ENCODE measurements at places on chromosomes 4 and X. TPM values are rescaled to one million over a fixed set of nuclear protein-coding genes. Genes with fewer than 3 reads are reported as not detected.

DNA sequence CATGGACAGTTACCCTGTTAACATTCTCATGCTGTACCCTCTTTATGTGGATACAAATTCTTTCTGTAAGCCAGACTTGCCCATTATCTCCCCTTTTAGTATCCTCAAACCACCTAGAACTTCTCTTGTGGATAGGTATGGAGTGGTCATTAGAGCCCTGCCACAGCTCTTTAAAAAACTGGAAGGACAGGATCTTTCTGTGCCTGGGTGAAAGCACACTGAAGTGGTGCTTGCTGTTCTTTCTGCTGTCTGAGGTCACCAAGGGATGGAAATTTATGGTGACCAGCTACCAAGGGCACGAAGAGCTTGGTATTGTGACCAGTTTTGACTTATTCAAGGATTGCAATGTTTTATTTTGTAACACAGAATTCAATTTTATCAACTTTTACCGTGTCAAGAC is 344.2 kb downstream of the CBLL2 start:
- no peak for DNase-seq

GRCh38 chr4:121668368-121669162 is 28.2 kb downstream of the ANXA5 start:
- no peak for DNase-seq

GRCh38 chrX:100720301-100720700 is 11.6 kb downstream of the SYTL4 start:
- DNase-seq = no peak

GRCh38 chr4:28921886-28922285 is 1798.3 kb upstream of the PCDH7 start:
- no peak for DNase-seq

GRCh38 chr4:76754439-76754838 is 143.5 kb downstream of the SOWAHB start:
- DNase-seq = no peak

DNA sequence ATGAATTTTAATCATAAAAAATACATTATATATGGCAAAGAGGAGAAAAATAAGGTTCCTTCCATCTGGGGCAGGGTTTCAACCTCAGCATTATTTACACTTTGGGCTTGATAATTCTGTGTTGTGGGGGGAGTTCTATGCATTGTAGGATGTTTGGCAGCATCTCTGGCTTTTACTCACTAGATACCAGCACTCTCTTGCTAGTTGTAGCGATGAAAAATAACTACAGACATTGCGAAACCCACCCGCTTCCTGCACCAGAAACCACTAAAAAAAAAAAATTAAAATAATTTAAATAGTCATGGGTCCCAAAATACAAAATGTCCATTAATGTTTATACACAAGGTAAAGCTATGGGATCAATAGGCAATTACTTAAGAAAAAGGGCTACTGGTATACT is 52.7 kb downstream of the PPP3CA start:
- DNase-seq = no peak

- DNase-seq = no peak
Measured at GRCh38 chrX:1870421-1870820, 255.6 kb downstream of the ASMT start.

DNA sequence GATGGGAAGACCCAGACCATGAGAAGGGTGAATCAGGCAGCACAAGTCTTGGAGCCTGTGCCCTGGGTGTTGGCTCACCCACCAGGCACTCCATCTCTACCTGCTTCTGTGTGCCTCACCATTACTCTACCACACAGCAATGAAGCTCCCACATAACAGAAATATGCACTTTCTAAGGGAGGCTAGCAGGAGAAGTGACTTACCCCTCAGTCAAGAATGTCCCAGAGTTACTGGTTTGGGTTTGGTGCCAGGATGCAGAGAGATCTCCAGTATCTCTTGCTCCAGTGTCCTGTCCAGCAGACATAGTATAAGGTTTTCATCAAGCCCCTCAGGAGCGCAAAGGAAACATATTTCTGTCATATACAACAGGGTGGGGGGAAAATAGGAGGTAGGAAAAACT is 11.3 kb upstream of the RAB40A start:
- no peak for DNase-seq

GRCh38 chr4:48047896-48048295 is 31.3 kb downstream of the NIPAL1 start:
- no peak for DNase-seq

DNA sequence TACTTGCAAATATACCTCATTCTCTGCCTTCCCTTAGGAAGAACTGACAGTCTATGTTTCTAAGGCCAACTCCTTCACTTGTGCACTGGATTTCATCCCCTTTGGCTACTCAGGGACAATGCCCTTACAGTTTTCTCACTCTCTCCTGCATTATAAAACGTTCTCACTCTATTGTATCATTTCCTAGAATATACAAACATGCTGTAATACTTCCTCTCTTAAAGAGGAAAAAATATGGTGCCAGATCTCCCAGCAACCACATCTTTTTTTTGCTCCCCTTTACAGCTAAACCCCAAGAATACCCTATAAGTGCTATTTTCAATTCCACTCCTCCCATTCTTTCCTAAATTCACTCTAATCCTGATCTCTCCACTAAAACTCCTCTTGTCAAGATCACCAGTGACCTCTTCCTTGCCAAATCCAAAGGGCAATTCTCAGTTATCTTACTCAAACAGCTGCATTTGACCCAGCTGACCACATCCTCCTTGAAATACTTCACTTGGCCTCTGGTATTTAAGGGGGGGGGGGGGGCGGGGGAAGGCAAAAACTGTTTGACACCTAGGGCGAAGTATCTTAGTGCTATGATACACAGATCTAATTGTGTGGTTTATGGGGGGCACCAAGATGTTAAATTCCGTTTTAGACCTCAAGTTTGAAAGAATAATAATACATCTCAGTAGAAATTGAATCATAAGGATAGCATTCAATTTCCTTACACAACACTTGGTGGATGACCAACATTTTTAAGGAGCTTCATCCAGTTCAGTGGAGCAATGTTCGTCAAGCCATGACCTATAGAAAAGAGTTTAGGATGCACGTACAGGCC is 1.6 kb downstream of the RCHY1 start:
- no peak for DNase-seq

GRCh38 chr4:151744614-151745013 is 16.2 kb downstream of the GATB start:
- no peak for DNase-seq

- no peak for DNase-seq
Measured at GRCh38 chrX:40552768-40553167, 28.0 kb upstream of the ATP6AP2 start.

GRCh38 chrX:110276778-110277177 is 41.1 kb downstream of the AMMECR1 start:
- DNase-seq = no peak

- no peak for DNase-seq
Measured at GRCh38 chrX:23952984-23953907, 45.4 kb downstream of the CXorf58 start.

DNA sequence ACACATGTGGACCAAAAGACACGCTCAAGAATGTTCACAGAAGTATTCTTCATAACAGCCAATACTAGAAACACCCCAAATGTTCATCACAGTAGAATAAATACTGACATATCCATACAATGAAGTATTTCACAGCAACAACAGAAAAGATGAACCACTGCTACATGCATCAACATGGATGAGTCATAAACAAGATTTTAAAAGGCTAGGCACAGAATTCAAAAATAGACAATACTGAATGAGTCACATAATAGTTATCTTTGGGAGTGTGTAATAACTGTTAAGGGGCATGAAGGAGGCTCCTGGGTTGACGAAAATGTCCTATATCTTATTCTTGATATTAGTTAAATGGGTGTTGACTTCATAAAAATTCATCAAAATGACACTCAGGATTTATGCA is 43.5 kb downstream of the CLOCK start:
- DNase-seq = no peak

- no peak for DNase-seq
Measured at GRCh38 chr4:3756343-3757059, 9.7 kb upstream of the ADRA2C start.

- DNase-seq = no peak
Measured at GRCh38 chr4:158849681-158850080, 80.9 kb downstream of the FNIP2 start.

The MAGEC3 gene
- polyA plus RNA-seq = not detected

The BEX5 gene
- polyA plus RNA-seq = 0.09 TPM

The TRIM61 gene
- polyA plus RNA-seq = 0.08 TPM

The CT45A3 gene
- polyA plus RNA-seq = not detected

The SAGE1 gene
- polyA plus RNA-seq = not detected

The DUSP9 gene
- not detected for polyA plus RNA-seq

The MAML3 gene
- polyA plus RNA-seq = 0.48 TPM

The IRS4 gene
- polyA plus RNA-seq = not detected

Data from psoas muscle (tissue), 8 donors.